Spleen (tissue), 13 donors: ENCODE measurements at places on chromosomes 7 and 10. TPM values are rescaled to one million over a fixed set of nuclear protein-coding genes. Genes with fewer than 3 reads are reported as not detected.

Gene PVRIG
- 58.7 TPM for total RNA-seq

Gene FXYD4
- total RNA-seq: not detected

DNA sequence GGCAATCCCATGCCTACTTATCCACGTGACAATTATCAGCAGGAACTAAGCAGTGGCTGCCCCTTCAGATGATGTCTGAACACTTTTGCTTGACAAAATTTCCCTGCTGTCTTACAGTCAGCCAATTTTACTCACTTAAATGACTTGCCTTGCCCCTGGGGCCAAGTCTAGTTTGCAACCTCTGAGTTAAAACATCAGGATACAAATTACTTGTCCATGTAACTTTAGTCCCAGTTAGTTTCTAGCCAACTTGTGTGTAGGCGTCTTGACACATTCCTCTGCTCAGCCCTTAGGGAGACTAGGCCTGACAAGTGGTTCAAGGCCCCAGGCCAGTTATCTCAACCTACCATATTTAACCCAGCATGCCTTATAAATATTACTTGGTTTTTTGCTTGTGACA, 11.6 kb upstream of the TYSND1 start:
- H3K27me3 ChIP-seq: no peaks in the 10 kb centered on the region
- no peak overlapping the region for H3K27ac ChIP-seq
- H3K4me1 ChIP-seq: peaks cover 18% of the 10 kb centered on the region

DNA sequence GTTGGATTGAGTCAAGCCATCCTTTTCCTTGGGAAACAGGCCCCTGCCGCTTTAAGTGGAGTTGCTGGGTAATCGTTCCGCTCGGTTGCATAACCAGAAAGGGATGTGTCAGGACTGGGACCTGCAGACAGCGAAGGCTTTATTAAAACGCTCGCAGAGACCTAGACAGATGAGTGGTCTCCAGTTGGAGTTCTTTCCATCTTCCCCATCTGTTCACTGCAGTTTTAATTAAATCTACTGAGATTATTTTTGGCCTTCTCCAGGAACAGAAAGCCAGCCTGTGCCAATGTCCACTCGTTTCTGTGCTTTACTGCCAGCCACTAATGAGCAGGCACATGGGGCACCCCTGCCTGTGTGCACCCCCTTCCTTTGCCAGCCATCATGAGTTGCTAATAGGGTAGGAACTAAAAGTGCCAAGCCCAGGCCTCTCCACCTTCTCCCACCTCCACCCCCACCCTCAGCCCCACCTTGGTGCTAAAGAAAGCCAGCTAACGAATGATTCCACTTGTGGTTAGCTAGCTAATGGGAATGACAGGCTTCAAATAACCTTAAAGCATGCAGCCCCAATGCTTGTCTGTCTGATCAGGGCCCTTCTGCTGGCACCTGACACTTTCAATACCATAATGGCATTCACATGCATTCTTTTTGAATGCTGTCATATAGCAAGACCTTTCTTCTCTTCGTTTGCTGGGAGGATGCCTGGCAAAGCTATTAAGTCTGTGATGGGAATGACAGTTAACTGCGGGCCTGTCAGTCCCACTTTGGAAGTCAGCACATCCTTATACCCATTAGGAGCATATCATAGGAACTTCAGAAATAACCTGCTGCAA, 556.8 kb upstream of the GALNT17 start:
- peaks cover 7% of the 10 kb centered on the region for H3K4me1 ChIP-seq
- H3K27ac ChIP-seq: no peak overlapping the region
- H3K36me3 ChIP-seq: no peaks in the 10 kb centered on the region
- DNase-seq: no peak
- H3K27me3 ChIP-seq: no peaks in the 10 kb centered on the region

DNA sequence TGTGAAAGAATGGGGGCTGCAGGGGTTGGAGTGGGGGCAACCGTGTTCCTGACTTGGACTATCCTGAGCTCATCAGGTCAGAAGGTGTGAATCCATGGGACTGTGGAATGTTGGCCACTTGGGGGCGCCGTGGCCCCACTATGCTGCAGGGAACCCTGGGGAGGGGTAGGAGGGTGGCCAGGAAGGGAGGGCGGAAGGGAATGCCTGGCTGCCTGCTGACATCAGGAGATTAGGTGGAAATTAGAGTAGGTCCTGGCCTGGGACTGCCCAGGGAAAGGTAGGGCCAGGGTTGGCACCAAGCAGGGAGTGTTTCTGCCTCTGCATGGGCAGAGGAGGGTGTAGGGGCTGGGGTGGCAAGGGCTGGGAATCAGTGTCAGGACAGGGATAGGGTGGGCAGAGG, 65.8 kb upstream of the PRSS58 start:
- H3K4me1 ChIP-seq: no peaks in the 10 kb centered on the region
- H3K27me3 ChIP-seq: no peaks in the 10 kb centered on the region
- peak overlapping the region; percentile 33 for H3K27ac ChIP-seq
- no peaks in the 10 kb centered on the region for H3K36me3 ChIP-seq
- no peak overlapping the region for H3K4me3 ChIP-seq
- no peak for DNase-seq

GRCh38 chr10:6182454-6183098, 20.2 kb upstream of the PFKFB3 start:
- no peaks in the 10 kb centered on the region for H3K27me3 ChIP-seq
- H3K4me3 ChIP-seq: no peak overlapping the region
- peak; percentile 74 for DNase-seq
- H3K27ac ChIP-seq: no peak overlapping the region

GRCh38 chr7:114085592-114086501, 167.0 kb upstream of the PPP1R3A start:
- H3K27me3 ChIP-seq: peaks cover 73% of the 10 kb centered on the region
- no peak overlapping the region for H3K27ac ChIP-seq
- no peaks in the 10 kb centered on the region for H3K36me3 ChIP-seq
- H3K4me1 ChIP-seq: peaks cover 52% of the 10 kb centered on the region
- DNase-seq: peak; percentile 76

DNA sequence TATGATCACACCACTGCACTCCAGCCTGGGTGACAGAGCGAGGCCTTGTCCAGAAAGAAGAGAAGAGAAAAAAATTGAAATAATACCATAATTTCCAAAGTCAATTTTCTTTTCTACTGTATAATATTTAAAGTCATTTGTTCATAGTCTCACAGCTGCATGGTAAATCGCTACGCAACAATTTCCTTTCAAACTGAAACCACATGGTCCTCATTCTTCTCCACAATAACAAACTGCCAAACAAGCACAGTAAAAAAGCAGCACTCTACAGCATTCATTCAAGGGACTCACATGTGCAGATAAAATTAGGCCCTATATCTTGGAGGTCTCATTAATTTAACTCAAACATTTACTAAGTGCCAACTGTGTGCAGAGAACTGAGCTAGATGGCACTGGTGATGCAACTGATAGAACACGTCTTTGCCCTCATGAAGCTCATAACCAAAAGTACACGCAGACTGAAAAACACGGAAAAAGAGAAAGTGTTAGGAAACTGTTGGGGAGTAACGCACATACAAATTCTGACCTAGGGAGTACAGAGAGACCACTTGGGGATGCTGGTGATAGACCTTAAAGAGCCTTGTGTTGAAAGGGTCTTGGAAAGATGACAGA, 68.4 kb upstream of the SRRM3 start:
- no peaks in the 10 kb centered on the region for H3K36me3 ChIP-seq
- H3K27ac ChIP-seq: peak overlapping the region; percentile 23
- no peak for DNase-seq
- H3K4me3 ChIP-seq: no peak overlapping the region
- H3K27me3 ChIP-seq: no peaks in the 10 kb centered on the region

DNA sequence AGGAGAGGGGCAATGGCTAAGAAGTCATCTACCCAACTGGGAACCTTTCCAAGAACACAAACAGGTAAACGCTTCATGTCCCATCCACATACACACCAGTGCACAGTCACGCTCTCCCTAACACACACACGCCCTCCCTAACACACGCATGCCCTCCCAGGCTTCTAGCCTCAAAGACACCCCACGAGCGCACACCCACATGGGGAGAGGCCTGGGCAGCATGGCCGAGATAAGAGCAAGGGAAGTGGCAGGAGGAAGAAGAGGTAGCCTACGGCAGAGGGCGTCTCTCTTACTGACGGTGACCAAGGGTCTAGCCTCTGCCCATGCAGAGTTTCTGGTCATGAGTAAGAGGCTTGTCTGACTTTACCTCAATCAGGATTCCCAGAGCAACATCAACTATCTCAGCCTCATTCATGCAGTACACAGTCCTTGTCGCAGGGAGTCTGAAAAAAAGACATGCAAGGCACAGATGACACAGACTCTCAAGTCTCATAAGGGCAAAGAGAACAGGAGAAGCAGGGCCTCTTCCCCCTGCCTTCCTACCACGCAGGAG, 3.1 kb downstream of the CYREN start:
- no peak overlapping the region for H3K4me3 ChIP-seq
- no peak for DNase-seq
- peaks cover 56% of the 10 kb centered on the region for H3K36me3 ChIP-seq
- H3K4me1 ChIP-seq: peaks cover 81% of the 10 kb centered on the region

DNA sequence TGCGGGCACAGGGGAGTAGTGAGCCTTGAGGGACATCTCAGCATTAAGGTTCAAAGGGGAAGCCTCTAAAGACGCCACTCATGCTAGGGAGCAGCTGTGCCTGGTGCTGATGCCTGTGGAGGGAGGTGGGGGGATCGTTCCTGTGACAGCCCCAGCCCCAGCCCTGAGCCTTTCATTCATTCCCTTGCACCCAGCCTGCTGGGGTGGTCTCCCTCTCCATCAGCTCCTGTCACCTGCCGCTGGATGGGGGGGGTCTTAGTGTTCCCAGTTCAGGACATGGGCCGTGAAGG, 11.6 kb downstream of the ZNF316 start:
- no peaks in the 10 kb centered on the region for H3K27me3 ChIP-seq
- H3K27ac ChIP-seq: no peak overlapping the region
- H3K4me3 ChIP-seq: no peak overlapping the region

- no peak for DNase-seq
- no peak overlapping the region for H3K27ac ChIP-seq
- H3K27me3 ChIP-seq: no peaks in the 10 kb centered on the region
- H3K36me3 ChIP-seq: no peaks in the 10 kb centered on the region
Observed at GRCh38 chr7:92851732-92852131, 15.4 kb upstream of the CDK6 start.
